GM10248 (cell line): ENCODE measurements at places on chromosomes 16 and 17.

DNA sequence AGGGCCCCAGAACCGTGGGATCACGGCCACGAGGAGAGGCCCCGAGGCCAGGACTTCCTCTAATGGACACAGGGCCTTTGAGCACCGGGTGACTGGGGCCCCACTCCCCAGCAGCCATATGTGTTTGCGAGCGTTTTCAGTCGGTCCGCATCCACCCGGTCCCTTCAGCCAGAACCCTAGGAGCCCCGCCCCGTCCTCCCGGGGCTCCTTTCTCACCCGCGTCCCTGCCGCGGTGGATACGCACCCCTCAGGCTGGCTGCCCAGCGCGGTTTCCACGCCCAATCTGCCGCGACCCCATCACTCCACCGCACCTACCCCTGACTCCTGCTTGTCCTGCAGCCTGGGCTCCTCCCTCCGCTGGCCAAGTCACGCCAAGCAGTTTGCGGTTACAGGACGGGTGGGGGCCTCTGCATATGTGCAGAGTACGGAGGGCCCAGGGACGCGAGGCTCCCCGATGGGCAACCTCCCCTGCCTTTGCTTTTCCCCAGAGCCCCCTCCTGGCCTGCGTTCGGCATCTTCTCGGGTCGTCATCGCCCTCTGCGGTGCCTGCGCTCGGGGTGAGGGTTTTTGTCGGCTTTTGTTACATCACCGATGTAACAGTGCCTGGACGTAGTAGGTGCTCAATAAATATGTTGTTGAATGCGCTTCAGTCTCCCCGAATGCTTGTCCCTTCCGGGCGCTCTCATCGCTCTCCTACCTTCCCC lies 1.0 kb upstream of the TTYH2 start:
- no peak for DNase-seq

DNA sequence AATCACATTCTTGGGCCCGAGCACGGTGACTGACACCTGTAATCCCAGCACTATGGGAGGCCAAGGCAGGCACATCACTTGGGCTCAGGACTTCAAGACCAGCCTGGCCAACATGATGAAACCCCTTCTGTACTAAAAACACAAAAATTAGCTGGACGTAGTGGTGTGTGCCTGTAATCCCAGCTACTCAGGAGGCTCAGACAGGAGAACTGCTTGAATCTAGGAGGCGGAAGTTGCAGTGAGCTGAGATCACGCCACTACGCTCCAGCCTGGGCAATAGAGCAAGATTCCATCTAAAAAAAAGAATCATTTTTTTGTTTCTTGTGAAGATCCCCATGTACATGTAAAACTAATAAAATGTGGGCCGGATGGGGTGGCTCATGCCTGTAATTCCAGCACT lies 53.1 kb upstream of the ATF7IP2 start:
- DNase-seq, result no peak

DNA sequence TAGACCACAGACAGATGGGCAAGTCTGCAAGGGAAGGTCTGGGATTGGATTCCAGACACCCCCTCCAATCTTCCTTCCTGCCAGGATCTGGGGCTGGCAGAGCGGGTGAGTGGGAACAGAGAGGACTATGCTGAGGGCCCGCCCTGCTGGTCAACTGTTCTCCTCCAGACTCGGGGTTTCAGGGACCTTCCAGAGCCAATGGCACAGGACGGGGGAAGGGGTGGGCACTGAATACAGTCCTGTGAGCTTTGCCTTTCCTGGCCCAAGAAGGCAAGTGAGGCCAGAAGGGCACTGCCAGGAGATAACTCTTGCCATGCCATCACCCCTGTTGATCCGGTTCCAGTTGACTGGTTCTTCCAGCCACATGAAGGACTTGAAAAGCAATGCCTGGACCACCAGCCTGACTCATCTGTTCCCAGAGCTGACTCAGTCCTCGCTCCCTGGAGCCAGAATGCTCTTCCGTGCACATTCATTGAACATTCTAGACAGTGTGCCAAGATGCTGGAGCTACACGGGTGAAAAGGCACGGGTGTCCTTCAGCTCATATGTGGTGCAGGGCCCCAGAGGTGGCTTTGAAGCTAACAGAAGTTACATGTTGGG lies 533 bp upstream of the MEFV start:
- DNase-seq, result no peak

DNA sequence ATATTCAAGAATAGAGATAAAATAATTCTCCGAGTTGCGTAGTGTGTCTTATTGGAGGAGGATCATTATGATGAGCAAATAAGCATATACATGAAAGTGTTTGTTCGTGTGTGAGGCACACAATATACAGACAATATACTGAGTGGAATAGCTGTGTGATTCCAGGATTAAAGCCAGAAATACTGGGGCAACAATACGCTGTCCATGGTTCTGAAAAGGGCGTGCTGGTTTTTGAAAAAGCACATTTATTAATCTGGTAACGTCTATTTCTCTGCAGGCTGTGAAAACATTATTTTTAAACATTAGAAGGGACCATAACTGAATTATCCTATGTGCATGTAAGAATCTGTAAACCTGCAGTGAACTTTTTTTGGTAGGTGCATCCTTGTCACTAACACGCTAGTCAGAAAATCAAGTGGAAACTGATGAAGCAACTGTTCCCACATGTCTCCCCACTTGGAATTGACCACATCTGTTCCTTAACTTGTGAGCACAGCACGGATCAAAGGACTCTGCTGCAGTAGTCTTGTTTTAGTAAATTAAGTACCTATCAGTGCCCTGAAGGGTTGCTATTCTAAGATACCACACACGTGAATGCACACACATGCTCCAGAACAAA lies 346.0 kb downstream of the GRIN2A start:
- no peak for DNase-seq

DNA sequence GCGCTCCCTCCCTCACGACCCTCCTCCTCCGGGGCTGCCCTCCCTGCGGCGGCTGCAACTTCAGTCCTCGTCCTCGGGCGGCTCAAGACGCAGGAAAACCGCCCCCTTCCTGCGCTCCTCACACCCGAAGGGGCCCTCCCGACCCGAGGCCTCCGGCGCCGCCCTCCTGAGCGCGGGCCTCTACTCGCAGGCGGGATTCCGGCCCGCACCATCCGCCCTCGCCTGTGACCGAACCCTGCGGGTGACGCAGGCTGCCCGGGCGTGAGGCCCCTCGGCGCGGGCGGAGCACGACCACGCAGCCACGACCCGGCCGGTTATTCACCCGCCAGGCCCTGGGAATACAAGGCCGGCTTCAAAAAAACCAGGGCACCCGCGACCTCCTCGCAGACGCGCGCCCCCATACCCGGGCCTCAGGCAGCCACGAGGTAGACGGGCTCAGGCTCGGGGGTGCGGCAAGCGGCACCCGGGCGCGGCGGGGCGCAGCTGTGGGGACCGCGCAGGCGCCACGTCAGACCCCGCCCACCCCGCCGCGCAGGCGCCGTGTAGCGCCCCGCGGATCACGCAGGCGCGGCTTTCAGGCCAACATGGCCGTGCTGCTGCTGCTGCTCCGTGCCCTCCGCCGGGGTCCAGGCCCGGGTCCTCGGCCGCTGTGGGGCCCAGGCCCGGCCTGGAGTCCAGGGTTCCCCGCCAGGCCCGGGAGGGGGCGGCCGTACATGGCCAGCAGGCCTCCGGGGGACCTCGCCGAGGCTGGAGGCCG lies at the start of gene SPG7:
Gene SPG7 (plus strand): TSS at position 570 of the 757 bp plus-strand sequence. CDS start 15 bp downstream, at position 585.
- DNase-seq, result peak; percentile 98

DNA sequence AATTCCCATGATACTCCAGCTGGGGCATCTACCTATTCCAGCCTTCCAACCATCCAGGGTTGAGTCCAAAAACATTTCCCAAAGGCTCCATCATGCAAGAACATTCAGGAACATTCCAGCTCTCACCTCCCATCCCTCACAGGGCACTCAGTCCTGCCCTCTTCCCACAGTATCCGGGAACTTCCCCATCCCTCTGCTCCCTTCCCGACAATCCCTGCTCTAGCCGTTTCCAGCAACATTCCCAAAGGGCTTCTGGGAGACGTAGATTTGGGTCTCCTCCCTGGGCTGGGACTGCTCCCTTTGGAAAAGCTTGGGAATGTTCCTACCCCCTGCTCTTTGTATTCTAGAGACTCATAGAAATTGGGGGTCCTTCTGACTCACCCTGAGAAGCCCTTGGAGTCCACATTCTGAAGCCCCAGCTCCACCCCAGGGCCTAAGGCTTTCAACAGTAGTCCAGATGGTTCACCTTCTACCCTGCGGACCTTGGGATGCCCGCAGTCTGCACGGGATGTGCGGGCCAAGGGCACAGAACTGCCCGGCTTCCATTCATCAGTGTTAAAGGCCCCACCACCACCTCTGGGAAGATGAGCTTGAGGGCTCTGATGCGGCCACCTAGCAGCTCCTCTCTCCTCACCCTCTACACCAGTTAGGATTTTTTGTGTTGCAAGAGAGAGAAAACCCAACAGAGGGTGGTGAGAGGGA lies 25.4 kb downstream of the NGFR start:
- no peak for DNase-seq

DNA sequence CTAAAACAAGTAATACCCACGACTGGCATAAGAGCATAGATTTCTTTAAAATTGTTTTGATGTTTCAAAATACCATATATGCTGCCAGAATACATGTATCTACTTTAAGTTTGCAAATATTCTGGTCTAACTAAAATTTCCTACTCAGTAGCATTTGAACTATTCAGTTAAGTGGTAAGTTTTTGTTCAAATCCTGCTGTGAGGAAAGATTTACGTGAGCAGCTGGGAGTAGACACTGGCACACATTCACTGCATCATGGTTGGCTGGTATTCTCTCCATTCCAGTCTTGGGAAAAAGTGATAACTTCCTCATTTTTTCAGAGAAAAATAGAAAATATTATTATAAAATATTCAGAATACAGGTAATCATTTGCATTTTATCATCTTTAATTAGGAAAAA lies 133.6 kb downstream of the SKAP1 start:
- DNase-seq, result no peak

DNA sequence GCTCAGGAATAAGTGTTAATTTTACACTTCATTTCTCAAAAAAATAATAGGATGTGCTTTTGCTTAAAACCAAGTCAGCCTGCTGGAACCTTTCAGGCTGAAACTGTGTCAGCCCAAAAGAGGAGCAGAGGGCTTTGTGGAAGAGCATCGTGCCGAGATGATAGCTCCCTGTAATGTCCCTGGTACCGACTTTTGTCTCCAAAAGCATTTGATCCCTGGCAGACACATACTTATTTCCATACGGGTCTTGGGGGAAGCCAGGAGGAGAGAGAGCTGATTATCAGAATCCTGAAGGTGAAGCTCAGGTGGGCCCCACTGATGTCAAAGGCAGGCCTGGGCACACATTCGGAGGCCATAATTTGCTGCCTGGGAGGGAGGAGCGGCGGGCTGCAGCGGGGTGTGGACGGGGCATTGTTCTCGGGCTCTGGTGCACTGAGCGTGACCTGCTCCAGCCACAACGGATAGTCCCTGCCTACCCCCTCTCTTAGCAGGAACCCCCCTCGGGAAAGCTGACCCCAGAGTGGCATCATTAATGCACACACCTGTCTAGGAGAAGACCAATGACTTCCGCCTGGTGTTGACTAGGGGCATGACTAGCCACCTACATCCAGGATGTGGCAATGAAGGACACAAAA lies 155.9 kb downstream of the C16orf78 start:
- DNase-seq, result no peak

DNA sequence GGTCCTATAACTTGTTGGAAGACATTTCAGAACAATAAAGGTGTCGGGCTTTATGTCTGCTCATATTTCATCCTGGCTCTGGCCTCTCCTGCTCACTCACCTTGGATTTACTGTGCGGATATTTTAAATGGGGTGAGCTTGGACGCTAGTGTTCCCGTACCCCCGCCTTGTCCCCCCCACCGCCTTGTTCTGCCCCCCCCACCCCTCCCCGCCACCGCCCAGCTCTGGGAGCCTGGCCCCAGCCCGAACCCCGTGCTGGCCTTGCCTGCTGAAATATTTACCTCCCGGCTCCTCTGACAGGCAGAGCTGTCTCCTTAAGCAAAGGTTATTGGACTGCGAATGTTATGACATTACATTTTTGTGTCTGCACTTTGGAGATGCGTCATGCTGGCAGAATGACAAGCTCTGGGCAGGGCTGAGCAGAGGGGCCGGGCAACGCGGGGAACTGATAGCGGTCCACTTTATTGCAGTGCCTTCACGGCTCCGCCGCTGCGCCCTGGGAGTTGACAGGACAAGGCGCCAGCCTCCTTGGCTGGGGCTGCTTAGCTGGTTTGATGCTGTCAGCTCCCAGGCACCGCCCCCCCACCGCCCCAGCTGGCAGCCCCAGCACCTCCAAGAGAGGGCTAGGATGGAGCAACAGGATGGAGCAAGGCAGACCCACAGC lies 222.5 kb upstream of the GSE1 start:
- DNase-seq, result no peak

DNA sequence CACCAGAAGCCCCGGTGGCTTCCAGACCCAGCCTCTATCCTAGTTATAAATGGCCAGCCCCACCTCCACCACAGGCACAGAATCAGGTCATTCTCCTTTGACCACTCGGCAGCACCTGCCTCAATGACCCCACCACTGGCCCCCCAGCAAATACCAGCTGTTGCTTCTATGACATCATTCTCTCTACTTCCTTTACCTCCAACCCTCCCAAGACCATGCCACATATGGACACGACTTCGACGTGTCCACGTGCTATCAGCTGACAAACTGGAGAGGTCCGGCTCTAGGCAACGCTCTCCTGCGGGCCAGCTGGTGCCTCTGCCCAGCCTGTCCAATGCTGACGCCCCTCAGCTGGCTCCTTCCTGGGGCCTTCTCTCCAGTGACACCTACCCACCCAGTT lies 5.9 kb downstream of the ALYREF start:
- DNase-seq, result no peak

DNA sequence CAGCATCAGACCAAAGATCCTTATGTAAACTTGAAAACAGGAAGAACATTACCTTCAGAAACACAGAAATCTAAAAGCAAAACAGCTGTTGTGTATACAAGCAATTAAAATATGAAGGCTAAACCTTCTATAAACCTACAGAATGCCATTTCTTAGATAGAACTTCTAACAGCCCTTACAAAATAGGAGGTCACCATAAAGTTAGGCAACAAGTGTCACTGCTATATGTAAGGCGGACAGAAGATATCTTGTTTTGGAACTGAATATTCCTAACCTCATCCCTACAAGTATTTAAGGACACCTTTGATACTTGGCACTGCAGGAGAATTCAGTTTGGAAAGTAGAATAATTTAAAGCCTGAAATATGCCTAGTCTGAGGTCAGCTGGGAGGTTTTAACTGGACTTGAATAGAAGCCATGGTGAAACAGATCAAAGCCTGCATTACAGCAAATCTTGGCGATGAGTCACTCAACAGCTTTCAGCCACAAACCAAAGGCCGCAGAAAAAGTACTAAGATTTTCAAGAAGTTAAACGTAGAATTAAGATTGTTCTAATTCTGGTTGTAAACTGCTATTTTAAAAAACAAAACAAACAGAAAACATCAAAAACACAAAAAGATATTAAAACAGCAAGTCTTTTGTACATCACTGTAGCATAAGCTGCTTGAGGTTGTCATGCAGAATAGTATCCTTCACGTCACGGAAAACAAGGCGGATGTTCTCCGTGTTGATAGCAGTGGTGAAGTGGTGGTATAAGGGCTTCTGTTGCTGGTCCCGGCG lies 42.7 kb downstream of the GNA13 start:
- DNase-seq, result peak; percentile 38

GRCh38 chr17:1606352-1606985 lies 22.2 kb downstream of the SLC43A2 start:
- DNase-seq, result peak; percentile 30
